ENCODE measurements at places on chromosomes 7 and 10.

- no peak for DNase-seq
Measured at GRCh38 chr10:18010050-18010449, 58.3 kb downstream of the SLC39A12 start.

DNA sequence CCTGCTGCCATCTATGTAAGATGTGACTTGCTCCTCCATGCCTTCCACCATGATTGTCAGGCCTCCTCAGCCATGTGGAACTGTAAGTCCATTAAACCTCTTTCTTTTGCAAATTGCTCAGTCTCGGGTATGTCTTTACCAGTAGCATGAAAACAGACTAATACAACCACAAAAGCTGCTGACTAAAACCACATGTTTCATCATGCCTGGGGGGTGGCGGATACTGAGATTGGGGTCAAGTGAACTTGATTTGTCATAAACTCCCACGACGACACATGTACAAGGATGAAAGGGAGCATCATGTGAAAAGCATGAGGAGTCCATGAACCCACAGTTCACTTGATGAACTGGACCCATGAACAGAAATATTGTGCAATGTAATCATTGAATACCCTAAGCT, 134.9 kb upstream of the ANK3 start:
- no peak for DNase-seq

GRCh38 chr7:139382439-139382838, 22.7 kb downstream of the LUC7L2 start:
- DNase-seq, result no peak

DNA sequence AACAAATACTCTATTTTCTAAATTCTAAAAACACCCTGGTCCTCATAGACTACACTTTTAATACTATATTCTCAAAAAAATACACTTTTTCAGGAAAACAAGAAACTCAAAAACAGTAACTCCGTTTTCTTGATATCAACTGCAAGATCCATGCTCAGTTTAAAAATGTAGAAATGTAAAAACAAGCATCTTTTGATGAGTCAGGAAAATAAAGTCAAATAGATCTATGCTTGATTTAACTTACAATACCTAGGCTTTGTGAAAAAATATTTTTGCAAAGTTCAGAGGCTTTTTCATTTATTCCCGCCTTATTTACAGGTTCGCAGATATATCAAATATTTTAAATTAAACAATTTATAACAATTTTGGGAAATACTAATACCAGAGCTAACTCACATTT, 33.6 kb downstream of the POT1 start:
- no peak for DNase-seq

DNA sequence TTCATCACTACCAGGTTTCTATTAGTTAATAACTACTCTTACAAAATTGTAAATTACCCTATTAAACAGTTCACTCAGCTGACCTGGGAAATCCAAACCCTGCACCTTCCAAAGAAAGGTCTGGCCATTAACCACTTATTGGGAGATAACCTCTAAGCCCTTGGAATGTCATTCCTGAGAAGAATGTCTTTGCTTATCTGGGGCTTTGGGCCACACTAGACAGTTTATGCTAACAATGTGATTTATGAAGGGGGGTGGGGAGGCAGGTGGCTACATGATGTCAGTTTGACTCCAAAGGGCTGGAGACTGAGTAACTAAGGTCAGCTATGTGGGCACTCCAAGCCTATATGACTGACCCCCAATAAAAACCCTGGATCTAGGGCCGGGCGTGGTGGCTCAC, 50.7 kb downstream of the AKR1D1 start:
- no peak for DNase-seq

DNA sequence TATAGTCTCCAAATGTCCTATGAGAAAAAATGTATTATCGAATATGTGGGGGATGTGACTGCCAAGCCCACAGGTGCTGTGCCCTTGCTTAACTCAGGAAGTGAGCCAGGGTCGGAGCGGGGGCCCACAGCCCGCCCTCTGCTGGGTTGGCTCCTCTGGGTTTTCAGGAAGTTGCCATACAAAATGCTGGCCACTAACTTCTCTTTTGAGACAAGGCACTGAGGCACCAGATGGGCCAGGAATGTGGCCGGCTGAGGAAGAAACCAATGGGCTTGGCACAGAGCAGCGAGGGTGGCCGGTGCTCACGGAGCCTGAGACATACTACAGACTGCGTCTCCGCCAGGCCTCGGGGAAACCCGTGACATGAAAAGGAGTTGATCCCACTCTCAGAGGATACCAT, 58.9 kb downstream of the FAM53B start:
- peak; percentile 28 for DNase-seq

- no peak for DNase-seq
Measured at GRCh38 chr7:91082038-91082437, 182.2 kb upstream of the FZD1 start.

DNA sequence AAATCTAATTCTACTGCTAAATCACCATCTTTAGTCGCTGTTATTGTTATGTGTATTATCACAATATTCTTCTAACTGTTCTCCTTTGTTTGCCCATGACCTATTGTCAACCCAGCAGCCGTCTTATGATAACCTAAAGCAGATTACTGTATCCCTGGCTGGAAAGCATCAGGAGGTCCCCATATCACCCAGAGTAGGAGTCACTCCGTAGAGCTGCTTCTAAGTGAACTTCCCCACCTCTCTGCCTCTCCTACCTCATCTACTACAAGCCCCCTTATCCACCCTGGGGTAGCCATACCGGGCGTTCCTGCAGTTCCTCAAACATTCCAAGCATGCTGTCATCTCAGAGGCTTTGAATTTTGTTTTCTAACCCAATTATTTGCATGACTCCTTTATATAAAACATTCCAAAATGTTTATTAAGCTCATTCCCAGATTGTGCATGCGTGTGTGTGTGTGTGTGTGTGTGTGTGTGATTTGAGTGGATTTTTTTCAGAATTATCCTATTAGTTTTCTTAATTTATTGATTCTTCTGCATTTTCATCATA, 39.7 kb downstream of the POU6F2 start:
- no peak for DNase-seq

GRCh38 chr7:401495-401894, 111.5 kb downstream of the FOXL3 start:
- DNase-seq, result no peak

DNA sequence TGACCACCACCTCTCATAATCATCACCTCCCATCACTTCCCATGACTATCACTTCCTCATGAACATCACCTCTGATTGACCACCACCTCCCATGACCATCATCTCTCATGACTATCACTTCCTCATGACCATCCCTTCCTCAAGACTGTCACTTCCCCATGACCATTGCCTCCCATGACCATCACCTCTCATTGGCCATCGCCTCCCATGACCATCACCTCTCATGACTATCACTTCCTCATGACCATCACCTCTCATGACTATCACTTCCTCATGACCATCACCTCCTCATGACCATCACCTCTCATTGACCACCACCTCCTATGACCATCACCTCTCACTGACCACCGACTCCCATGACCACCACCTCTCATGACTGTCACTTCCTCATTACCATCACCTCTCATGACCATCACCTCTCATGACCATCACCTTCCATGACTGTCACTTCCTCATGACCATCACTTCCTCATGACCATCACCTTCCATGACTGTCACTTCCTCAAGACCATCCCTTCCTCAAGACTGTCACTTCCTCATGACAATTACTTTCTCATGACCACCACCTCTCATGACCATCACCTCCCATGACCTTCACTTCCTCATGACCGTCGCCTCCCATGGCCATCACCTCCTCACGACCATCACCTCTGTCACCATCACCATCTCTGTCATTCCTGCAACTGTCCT, 51.6 kb downstream of the PDGFA start:
- DNase-seq, result no peak

- DNase-seq, result peak; percentile 91
Measured at GRCh38 chr10:5977471-5978229, at the start of gene IL15RA. Gene IL15RA (minus strand): TSS chr10:5977543. CDS start chr10:5977492, 51 bp downstream.

DNA sequence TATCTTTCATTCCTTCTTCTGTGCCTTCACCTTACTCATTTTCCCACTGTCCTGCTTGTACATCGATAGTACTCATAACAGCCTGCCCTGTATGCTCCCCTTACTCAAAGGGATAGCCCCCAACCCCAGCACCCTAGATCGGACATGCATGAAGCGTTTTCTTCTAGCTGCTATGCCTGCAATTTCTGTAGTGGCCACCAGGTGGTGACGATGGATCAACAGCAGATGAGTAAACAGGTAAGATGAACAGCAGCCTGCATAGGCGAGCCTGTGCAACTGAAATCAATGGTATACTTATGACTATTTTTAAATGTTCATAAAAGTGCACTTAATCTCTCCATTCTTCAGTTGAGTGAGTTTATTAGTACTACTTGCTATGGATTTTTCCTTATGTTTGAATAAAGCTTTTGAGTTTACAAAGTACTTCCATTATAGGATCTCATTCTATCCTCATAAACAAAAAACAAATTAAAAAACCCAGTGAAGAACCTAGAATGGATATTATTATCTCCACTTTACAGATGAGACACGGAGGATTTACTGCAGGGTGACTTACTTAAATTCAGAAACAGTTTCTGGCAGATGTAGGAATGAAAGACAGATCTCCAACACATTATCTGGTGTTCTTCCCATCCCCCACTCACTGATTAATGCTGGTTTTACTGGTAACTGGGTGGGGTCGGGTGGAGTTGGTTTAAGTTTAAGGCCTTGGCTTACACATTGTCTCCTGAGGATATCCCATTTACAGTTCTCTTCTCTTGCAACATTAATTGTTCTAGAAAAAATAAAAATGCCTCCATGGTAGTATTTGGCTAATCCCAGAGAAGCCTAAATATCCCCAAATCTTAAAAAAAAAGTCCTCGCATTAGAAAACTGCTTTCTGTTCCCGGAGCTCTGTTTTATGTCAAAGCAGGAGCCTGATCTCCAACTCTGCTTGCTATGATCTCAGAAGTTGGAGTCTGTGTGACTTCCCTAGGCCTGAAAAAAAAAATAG, 222.1 kb downstream of the GLI3 start:
- DNase-seq, result peak; percentile 65

DNA sequence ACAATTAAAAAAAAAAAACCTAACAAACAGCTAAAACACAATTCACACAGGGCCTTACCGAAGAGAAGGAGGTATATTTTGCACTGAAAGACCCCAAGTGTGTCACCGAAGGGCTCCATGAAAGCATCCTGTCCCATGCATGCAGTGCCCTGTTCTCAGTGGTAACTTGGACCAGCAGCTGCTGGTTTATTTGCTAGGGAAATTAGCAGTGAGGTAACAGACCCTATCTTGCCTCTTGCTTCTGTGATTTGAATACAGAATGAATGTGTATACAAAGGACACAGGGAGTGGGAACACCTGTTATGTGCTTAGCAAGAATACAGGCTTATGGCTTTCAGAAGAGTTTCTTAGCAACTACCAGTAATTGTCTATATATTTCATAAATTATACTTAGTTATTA, at the start of gene HEPACAM2:
Gene HEPACAM2 (minus strand): TSS at position 160 of the 400 bp plus-strand sequence.
- DNase-seq, result no peak

- no peak for DNase-seq
Measured at GRCh38 chr10:104340111-104340526, 1.9 kb upstream of the ITPRIP start.

- no peak for DNase-seq
Measured at GRCh38 chr10:103111031-103111917, 81.8 kb downstream of the NT5C2 start.

- DNase-seq, result no peak
Measured at GRCh38 chr10:18005445-18005780, 53.7 kb downstream of the SLC39A12 start.

- DNase-seq, result peak; percentile 85
Measured at GRCh38 chr10:84308481-84309304, 19.7 kb upstream of the CCSER2 start.

GRCh38 chr7:24896031-24896501, 83.9 kb downstream of the OSBPL3 start:
- DNase-seq, result no peak

- DNase-seq, result no peak
Measured at GRCh38 chr10:109892117-109892516, 31.2 kb downstream of the XPNPEP1 start.

DNA sequence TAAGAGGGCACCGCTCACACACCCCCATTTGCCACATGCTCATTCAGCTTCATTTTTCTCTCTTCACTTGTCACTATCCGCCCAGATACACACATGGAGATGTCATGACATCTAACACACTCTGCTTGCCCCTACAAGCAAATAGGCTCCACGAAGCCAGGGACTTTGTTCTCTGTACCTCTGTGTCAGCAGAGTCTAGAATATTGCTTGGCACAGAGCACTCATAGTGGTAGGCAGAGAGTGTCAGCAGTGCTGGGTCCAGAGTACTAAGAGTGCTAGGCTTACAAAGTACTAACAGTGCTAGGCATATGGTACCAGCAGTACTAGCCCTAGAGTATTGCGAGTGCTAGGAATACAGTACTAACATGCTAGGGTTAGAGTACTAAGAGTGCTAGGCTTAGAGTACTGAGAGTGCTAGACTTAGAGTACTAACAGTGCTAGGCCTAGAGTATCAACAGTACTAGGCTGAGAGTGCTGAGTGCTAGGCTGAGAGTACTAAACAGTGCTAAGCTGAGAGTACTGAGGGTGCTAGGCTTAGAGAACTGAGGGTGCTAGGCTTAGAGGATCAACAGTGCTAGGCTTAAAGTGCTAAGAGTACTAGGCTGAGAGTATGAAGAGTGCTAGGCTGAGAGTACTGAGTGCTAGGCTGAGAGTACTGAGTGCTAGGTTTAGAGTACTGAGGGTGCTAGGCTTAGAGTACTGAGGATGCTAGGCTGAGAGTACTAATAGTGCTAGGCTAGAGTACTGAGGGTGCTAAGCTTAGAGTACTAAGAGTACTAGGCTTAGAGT, 166.1 kb downstream of the PRKAG2 start:
- DNase-seq, result no peak

GRCh38 chr7:112450807-112451761, 824 bp downstream of the IFRD1 start:
- peak; percentile 92 for DNase-seq

Measured in activated naive CD4-positive, alpha-beta T cell treated with anti-CD3 and anti-CD28 coated beads for 36 hours (primary cell).